ENCODE measurements at places on chromosomes 7 and 10.

DNA sequence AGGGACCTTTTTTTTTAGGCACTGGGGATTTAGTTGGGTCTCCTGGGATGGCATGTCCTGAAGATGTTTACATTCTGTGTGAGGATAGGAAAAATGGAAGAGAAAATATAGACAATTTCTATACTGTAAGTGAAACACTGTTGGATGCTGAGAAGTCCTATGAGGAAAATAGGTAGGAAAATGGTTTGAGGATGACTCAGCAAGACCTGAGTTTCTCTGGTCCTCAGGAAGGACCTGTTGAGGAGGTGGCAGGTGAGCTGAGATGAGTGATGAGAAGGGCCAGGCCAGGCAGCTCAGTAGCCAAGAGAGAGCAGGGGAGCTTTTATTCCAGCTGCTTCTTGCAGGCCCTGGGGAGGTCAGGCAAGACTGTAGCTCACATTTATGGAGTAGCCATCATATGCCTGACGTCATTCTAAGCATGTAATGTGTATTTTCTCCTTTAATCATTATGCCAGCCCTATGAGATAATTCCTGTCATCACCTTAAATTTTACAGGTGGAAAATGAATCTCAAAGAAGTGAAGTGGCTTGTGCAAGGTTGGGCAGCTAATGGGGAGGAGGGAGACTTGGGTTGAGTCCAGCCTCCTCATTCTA lies 19.1 kb upstream of the LRRC18 start:
- DNase-seq = no peak

- no peak for DNase-seq
These were observed 30.7 kb downstream of the FGFR2 start for GRCh38 chr10:121567569-121567968.

GRCh38 chr7:75567948-75568595 lies 76.0 kb downstream of the SPDYE5 start:
- DNase-seq = no peak

DNA sequence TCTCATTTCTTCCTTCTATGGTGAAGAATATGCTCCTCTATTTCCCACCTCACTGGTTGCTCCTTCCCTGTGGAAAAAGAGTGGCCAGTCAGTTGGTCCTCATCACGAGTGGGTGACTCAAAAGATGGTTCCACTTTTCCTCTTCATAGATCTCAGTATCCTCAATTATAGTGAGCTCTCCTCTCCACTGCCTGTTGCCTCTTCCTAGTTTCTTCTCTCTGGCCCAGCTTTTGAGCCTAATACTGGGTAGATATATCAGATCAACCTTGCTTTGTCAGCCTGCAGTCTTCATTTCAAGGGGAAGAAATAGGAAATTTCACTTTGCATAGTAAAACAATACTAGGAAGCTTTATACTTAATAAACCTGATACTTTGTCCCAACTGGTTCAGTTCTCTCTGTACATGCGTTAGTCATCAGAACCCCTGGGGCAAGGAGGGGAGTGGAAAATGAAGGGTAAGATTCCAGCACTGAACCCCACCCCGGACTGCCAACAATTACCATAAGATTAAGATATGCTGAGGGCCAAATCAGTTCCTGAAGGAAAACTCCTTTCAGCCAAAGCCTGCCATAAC lies 15.5 kb upstream of the WNT16 start:
- no peak for DNase-seq

DNA sequence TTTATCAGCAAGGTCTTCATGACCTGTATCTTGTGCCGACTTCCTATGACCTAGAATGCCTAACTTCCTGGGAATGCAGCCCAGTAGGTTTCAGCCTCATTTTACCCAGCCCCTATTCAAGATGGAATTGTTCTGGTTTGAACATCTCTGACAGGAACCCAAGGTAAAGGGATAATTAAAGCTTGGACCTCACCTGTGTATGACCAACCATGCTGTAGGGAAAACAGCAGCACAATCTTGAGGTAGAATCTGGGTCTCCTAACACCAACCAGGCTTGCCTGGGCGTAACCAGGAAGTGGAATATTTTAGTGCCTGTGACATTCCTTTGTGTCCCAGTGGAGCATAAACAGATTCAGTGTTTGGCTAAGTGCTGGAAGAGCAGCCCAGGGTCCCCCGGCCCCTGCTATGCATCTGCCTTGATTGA lies 94.1 kb downstream of the PFKFB3 start:
- DNase-seq = no peak

DNA sequence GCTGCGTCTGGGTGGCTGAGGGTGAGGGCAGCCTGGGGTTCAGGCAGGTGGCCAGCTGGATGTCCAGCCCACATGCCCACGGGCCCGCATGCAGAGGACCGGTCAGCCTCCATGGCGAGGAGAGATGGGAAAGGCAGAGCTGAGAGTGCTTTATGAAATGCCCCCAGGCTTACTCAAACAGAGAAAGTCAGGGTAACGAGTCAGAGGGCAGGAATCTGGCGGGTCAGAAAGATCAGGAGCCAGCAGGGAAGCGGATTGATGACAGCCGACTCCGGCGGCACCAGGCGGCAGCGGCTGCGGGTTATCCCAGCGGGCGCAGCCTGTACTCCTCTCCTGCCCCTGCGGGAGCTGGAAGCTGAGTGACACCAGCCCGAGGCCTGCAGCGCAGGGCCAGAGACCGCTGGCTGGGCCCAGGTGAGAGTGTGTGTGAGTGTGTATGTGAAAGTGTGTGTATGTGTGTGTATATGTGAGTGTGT lies 13.4 kb downstream of the SLC13A4 start:
- DNase-seq = no peak

Data from stimulated activated CD4-positive, alpha-beta T cell treated with anti-CD3 and anti-CD28 coated beads, Interleukin-4, amount 100 ng/mL, for 1 hour (primary cell).